OCI-LY7 (cell line): ENCODE measurements at places on chromosomes 12 and 14.
A peak's percentile ranks its signal among the peaks of the same experiment; 100 is the strongest.

- no peak for DNase-seq
Measured at GRCh38 chr14:54591461-54591860, 24.5 kb downstream of the SAMD4A start.

DNA sequence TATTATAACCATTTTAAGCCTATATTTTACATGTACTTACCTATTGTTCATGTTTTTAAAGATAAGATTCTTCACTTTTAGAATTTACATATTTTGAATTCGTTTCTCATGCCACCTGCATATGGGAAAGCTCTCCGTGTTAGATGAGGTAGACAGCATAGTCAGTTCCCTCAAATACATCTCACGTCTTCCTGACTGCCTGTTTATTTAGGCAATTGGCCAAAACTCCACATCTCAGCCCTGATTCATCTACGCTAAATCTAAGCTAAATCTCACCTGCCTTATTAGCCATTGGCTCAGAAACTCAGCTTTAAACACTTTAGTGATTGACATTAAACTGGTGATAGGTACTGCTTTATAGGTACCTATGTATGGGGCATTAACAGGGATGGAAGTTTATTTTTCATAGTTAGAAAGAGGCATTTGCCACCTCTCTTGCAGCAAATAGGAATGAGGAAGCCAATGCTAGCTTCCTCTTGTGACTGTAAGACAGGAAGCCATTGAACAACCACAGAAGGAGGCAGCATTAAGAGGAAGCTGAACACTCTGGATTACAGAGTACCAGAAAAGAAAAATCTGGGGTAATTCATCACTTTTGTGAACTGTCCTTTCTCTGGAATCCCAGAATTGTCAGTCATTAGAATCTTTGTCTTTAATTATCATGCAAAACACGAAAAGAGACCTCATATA, 111.9 kb downstream of the LRFN5 start:
- no peak for DNase-seq

GRCh38 chr14:104746934-104747481, 5.9 kb upstream of the SIVA1 start:
- DNase-seq, result no peak

GRCh38 chr12:46610754-46611153, 215.0 kb downstream of the SLC38A4 start:
- DNase-seq, result no peak

GRCh38 chr12:47021298-47021697, 58.1 kb upstream of the PCED1B start:
- peak; percentile 56 for DNase-seq

GRCh38 chr12:9221483-9221882, 13.3 kb upstream of the PZP start:
- DNase-seq, result no peak

DNA sequence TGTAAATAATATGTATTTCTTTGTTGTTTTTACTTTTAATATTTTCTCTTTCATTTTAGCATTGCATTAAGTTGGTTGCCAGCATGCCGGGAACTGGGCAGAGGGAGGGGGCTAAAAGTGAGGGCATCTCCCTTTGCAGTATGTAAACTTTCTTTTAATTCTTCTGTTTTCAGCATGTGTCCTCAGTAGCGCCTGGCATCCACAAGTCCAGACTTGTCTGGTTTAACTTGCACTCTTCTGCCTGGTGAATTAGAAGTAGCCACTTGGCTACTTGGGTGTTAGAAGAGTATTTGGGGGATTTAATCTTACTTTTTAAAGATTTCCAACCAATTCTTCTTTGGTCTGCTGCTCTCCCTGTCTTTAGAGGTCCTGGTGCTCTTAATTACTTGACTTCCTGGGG, 117.2 kb upstream of the SCAF11 start:
- DNase-seq, result peak; percentile 18

DNA sequence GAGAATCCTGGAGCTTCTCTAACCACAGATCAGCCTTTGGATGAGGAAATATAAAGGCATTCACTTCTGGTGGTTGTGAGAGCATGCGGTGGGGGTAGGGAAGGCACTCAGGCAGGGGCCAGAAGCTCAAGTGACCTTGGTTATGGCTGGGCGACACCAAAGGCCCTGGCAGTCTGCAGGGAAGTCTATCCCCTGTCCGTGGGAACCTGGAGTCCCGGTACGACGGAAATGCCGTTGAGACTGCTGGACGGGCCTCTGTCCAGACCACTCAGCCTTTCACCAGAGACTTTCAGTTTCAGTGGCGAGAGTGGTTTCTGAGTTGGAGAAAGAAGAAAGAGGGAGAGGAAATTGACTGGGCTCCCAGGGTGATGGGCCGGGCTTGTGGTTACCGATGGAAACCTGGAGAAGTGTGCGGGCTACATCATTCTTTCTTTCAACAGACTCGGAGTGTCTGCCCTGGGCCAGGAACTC, 20.9 kb downstream of the ISCA2 start:
- DNase-seq, result no peak

GRCh38 chr12:3176754-3177153, 99.6 kb downstream of the TSPAN9 start:
- no peak for DNase-seq

DNA sequence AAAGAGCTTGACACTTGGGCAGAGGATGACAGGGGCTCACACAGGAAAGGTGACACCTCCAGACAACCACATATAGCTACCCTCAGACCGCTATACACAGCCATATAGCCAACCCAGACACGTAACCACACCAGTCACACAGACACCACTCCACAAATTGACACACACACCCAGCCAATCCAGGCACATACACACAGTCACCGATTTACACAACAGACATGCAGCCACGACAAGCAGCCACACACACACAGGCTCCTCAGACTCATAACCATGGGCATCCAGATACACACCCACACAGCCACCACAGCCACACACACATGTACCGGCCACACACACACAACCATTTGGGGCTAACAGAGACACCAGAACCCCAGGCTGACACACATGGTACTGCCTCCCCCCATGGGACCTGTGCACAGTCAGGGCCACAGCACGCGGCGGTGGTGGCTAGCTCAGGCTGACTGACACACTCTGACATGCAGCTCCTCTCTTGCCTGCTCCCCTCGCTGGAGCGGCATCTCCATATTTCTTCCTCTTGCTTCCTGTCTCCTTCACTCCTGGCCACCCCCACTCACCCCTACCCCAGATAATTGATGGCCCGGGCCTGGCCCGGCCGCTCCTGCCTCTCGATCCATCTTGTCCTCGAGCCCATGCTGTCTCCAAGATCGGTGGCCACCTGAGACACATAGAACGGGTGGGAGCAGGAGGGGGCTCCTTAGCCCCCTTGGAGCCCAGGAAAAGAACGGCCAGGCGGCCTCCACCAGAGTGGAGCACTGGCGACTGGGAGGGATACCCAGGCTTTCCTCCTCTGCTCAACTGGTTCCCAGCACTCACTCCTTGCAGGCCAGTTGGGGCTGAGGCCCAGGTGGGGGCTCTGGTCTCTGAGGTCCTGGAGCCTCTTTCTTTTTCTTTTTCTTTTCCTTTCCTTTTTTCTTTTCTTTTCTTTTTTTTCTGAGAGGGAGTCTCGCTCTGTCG, 6.0 kb upstream of the SHMT2 start:
- DNase-seq, result no peak

GRCh38 chr12:95601091-95601961, 50.0 kb upstream of the USP44 start:
- no peak for DNase-seq

- no peak for DNase-seq
Measured at GRCh38 chr12:16063726-16064125, 152.6 kb downstream of the DERA start.

GRCh38 chr14:86094512-86094911, 564.6 kb downstream of the FLRT2 start:
- DNase-seq, result no peak

DNA sequence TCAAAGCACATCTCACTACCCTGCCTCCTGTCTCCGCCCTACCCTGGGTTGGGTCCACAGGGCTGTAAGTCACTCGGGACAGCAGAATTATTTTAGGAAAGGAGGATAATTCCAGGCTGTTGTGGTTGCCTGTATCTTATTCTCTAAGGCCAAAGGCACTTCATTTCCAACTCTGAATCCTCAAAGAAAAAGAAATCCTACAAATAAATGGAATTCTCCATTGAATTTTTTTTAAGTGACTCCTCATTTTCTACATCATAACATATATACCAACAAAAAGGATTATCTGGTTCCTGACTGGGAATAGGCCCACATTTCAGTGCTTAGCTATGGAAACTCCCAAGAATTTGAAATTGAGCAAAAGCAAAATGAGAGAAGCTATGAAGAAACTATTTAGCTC, 186.4 kb downstream of the ITPR2 start:
- DNase-seq, result no peak

DNA sequence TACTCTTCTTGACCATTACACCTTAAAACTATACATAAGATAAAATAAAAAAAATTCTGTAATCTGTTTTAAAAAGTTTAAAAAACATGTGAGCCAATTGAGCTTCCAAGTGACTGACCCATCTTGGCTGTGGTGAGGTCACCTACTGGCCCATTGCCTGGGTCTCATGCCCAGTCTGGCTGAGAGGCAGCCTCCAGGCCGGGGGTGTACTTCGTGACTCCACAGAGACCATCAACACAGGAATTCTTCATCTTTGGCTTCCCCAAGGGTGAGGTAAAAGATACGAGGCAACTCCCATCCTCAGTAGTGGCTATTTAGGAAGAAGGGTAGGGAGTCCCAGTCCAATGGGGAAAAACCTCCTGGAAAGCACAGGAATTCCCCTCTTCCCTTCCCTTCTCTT, 113.2 kb downstream of the APAF1 start:
- DNase-seq, result no peak
